ENCODE measurements at places on chromosomes 16 and 17.

DNA sequence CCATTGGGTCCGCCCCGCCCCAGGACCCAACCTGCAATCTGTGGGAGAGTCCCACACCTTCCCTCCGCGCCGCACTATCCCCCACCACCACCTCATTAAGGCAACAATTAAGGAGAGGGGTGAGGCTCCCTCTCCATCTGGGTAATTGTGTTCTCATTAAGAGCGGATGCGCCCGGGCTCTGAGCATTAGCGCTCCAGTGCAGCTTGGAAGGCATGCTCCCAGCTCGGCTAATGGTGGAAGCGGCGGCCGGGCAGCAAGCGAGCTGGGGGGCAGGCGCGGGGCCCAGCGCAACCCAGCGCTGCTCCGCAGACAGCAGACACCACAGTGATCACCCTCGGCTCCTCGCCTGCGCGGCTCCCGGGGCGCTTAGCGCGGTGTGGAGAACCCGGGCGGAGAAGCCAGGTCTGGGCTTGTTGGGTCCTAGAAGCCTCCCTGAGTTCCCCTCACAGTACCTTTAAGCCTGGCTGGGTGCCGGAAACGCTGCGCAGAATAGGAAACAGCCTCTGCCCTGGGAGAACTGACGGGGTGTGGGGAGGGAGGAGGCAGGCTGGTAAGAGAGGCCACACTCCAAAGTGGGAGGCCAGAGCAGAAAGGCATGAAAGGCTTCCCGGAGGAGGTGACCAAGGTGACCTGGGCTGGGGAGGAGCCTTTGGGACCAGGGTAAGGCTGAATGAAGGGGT lies 6.4 kb downstream of the CBLN1 start:
- no peak for DNase-seq

- DNase-seq = peak; percentile 80
Observed at GRCh38 chr17:40317345-40317873, 8.4 kb downstream of the RARA start.

- no peak for DNase-seq
Observed at GRCh38 chr17:66087073-66087472, 104.9 kb downstream of the CEP112 start.

DNA sequence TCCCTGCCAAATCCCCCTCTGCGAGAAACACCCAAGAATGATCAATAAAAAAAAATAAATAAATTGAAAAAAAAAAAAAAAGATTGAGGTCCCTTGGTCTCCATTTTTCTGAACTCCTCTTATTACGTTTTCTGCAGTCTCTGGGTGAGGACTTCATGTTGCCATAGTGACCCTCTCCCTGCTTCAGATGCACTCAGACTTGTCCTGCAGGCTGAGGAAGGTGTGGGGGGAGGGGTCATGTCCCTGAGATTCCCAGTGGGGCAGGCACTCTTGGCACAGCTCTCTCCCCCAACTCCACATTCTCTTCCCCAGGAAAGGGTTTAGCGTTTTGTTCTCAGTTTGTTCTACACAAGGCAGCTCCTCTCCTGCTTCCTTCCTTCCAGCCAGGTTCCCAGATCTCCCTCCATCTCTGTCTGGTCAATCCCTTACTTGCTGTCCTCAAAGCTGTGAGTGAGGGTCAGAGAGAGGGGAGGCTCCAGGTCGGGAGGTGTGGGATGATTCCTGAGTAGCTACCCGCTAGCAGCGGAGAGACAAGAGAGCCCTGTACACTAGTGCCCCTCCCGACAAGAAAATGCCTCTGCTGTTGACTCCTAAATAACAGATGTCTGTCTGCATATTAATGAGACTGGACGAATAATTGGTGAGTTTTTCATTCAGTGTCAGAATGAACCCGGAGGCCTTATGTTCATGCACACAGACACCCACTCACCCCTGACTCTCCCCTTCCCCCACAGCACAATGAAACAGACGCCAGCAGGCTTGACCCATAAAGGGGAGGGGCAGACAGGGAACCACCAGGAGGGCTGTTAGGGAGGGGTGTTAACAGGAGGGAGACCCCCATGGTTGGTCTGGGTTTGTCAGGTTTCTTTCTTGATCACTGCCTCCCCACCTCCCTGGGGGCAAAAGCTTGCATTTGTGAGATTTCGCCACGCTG lies 9.2 kb downstream of the RND2 start:
- DNase-seq = no peak

DNA sequence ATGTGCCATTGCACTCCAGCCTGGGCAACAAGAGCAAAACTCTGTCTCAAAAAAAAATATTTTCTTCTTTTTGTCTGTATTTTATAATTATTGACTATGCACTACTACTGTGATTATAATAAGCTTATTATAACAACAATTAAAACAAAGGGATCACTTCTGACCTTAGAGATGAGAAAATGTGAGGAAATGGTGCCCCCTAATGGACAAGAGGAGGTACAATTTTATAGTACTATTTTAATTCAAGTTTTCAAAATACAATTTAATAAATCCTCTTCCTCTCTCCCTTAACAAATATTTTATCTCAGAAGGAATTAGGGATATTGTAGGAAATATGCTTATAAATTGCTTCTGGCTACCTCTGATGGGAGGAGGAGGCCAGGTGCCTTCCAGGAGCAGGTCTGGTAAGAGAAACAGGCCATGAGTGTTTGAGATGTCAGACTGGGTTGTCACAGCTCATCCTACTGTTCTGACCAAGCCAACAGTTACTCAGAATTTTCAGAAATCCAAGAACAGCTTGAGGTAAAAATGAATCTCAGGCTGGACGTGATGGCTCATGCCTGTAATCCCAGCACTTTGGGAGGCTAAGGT lies 14.0 kb downstream of the VPS53 start:
- DNase-seq = no peak

- DNase-seq = no peak
Observed at GRCh38 chr16:13103831-13104530, 202.6 kb downstream of the SHISA9 start.

- peak; percentile 20 for DNase-seq
Observed at GRCh38 chr16:13795131-13795530, 124.8 kb upstream of the ERCC4 start.

- DNase-seq = no peak
Observed at GRCh38 chr17:49676276-49676868, 1.5 kb downstream of the SPOP start.

GRCh38 chr17:16364625-16365024 lies 11.4 kb upstream of the CENPV start:
- no peak for DNase-seq
